ENCODE measurements at places on chromosomes 1 and 21.

DNA sequence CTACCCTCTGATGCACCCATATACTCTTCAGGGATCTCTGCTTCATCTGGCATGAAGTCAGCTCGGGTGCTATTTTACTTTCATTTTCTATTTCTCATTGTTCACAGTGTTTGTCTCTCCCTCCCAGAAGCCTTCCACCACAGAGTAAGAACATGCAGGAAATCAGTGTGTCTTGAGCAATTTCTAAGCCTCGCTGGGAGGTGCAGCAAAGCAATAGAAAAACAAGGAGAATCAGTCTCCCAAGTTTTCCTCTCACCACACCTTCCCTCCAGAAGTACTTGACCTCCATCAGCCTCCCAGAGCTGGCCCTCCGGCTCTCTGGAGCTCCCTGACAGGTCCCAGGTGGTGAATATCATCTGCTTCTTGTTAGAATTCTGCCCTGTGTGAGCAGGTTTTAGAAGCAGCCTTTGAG is 594.7 kb upstream of the CAMK1G start:
- no peak for DNase-seq

DNA sequence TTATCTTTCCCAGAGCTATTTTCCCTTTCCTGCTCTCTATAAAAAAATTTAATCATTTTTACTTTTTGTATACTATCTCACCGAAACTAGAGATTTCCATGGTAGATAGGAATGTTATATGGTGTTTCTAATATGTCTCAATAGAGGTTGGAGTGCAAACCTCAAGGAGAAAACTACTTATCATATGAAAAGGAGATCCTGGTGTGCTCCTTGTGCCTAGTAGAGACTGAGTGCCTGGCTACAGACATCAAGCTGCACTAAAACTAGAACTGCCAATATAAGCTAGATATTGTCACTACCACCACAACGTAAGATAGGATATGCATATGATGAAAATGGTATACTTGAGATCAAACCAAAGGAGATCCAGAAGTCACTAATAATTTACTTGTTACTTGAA is 67.0 kb downstream of the RGS18 start:
- DNase-seq: no peak

DNA sequence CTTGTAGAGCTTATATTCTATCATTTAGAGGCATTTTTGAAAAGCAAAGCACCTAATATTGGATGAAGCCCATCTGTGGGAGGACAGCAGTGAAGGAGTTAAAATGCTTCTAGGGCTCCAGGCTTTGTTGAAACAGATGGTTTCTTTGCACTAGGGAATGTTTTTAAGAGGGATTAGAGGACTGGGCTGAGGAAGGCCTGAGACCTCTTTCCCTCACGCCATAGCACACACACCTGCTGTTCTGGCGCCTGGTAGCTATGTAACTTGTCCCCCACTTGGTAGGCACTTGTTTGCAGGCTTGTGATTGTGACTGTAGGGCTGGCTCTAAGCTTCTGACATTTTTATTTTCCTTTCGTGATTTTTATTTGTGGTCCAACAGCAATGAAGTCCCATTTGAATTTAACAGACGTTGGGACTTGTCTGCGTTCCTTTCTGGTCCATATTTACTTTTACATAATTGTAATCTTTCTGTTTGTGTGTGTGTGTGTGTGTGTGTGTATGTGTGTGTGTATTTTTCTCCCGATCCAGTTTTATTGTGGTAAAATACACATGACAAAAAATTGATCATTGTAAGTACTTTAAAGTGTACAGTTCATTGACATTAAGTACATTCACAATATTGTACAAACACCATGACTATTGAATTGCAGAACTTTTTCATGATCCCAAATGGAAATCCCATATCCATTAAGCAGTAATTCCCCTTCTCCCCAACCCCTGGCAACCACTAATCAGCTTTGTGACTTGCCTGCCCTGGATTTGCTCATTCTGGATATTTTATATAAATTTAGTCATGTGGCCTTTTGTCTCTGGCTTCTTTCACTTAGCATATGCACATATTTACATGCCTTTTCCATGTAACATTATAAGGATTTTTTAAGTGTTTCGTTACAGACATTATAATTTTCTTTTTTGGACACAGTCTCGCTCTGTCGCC is 33.5 kb upstream of the MACF1 start:
- no peak for DNase-seq

- DNase-seq: no peak
Observed at GRCh38 chr1:178630417-178630816, 94.6 kb upstream of the RALGPS2 start.

DNA sequence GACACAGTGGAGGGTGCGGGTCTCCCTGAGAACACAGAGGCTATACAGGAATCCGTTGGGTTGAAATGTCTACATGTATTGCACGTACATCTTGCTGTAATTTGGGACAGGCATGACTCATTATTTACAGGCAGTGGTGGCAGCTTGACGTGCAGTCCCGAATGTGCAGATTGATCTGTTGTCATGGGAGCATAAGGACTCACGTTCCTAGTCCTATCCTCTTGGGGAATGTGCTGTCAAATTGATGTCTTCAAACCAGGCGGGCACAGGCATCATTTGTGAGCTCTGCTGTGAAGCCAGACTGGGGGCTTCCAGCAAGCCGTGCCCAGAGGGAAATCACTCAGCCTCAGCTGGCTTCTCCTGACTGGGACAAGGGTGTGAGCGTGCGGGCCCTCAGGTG is 40.5 kb downstream of the S100B start:
- no peak for DNase-seq

GRCh38 chr21:29102791-29103257 is 27.6 kb upstream of the MAP3K7CL start:
- DNase-seq: no peak

DNA sequence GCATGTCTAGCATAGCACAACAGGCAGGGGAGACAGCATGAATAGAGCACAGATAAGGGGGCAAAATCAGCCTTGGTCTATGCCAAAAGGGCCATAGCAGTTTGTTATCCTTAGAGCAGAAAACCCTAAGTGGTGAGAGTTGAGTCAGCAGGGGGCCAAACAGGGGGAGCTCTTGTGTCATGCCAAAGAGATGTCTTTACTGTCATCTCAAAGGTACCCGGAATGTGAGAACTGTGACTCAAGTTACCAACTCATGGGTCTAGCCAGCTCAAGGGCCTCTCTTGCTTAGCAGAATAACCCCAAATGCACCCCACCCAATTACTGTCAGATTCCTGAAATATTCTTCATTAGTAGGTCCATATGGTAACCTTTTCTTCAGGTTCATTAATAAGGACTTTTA is 45.9 kb upstream of the NRDC start:
- no peak for DNase-seq

GRCh38 chr1:241721011-241721410 is 68.9 kb downstream of the WDR64 start:
- DNase-seq: no peak

DNA sequence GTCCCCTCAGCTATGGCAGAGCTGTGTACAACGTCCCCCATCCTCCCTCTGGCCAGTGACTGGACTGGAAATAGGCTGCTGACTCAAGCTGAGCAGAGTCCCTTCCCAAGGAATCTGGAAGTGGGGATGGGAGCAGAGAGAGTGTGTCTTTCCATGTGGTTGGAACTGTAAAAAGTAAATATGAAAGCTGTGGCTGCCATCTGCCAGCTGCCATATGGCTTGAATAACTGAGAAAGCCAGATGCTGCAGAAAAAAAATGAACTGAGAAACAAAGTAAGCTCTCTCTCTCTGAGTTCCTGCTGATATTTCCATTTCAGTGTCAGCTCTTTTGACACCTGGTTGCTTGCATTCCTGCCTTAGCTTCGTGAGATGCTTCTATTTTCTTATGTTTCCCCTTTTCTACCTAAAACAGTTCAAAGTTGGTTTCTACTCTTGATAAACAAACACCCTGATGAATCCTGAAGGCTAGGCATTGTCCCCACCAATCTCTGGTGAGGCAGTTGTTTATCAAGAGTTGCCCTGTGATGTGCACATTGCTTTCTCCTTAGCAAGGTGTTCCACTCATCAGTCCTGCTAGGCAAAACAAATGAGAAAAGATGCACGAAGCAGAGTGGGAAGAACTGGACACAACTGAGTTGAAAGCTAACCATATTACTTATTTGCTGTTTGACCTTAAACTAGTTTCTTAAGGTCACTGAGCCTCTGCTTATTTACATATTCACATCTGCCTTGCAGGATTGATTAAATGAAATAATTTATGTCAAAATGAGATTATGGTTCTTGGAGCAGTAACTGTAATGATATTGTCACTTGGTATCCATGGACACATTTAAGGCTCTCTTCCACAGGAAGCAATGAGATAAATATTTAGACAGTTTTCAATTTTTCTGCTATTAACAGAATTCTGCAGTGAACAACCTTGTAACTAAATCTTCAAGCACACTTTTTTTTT is 16.6 kb upstream of the DR1 start:
- no peak for DNase-seq

DNA sequence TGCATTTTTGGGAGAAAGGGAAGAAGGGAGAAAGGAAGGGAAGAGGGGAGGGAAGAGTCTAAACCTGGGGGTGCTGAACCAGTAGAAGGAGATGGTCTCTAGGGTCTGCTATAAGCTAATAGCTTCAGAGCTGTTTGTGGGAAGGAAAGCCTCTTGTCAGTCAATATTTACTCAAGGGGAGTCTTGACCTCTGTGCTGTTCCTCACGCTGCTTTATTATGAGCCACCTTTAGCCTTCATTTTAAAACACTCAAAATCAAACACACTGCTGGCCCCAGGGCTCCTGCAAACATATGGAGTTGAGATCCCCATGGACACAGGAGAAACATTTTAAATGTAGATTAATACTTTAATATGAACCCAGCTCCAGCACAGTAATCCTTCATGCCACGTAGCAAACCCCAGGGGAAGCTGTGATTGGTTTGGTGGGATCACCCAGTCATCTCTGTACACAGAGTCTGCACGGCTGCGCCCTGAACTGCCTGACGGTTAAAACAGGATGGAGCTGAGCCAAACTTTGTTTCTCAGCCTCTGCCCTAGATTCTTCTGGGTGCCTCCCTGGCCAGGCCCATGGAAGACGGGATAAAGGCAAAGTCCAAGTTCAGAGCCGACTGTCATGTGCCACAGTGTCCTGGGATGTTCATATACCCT is 40.2 kb upstream of the VWA5B1 start:
- no peak for DNase-seq

DNA sequence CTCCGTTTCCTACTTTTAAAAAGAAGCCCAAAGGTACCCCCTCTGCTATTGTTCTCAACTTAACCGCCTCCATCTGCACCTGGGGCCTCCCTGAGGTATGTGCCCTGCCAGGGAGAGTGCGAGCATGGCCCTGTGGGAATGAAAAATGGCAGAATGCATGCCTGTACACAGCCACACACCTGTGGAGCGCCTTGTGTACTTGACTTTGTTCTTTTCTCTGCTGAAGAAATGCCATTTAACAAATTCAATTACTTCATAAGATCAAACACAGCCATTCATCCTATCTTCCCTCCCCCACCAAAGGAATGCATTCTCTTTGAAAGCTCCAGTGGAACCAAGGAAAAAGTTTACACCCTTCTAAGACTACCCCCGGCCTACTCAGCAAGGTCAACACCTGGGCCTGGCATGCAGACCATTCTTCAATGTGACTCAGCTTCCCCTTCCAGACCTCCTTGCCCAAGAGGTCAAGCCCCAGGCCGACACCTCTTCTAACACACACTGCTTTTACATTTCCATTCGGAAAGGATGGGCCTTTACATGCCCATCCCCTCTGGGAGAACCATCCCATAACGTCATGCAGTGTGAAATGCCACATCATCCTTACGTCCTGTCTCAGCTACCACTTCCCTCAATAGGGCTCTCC is 123.7 kb downstream of the SMYD2 start:
- DNase-seq: no peak

- no peak for DNase-seq
Observed at GRCh38 chr1:98034505-98034904, 113.7 kb upstream of the DPYD start.

GRCh38 chr1:81525085-81525484 is 275.6 kb upstream of the ADGRL2 start:
- DNase-seq: no peak

DNA sequence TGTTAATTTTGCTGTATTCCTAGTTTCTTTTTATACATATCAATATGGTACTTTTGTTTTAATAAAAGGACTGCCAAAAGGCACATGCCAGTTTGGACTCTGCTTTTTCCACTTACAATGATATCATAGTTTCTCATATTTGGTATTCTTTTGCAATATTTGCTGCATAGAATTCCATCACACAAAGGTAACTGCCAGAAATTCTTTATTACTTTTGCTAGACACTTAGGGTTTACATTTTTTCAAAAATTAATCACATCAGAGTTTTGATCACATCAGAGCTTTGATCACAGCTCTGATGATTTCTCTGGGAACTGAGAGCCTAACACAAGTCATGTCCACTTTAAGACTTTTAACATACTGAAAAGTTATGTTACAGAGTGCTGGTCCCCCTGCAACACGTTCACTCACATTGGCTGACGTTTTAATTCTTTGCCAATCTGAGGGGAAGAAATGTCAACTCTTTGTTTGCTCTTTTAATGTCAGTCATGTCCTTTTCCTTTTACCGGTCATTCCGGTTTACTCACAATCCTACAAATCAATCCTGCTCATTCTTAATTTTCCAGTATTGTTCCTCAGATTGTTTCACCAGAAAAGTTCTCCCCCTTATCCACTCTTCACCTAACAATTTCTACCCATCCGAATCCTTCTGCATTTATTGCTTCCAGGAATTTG is 1.1 kb upstream of the CD46 start:
- DNase-seq: no peak

- DNase-seq: no peak
Observed at GRCh38 chr1:203040513-203041275, 14.4 kb downstream of the PPFIA4 start.

- DNase-seq: no peak
Observed at GRCh38 chr21:30468900-30469714, 11.1 kb downstream of the KRTAP19-1 start.

DNA sequence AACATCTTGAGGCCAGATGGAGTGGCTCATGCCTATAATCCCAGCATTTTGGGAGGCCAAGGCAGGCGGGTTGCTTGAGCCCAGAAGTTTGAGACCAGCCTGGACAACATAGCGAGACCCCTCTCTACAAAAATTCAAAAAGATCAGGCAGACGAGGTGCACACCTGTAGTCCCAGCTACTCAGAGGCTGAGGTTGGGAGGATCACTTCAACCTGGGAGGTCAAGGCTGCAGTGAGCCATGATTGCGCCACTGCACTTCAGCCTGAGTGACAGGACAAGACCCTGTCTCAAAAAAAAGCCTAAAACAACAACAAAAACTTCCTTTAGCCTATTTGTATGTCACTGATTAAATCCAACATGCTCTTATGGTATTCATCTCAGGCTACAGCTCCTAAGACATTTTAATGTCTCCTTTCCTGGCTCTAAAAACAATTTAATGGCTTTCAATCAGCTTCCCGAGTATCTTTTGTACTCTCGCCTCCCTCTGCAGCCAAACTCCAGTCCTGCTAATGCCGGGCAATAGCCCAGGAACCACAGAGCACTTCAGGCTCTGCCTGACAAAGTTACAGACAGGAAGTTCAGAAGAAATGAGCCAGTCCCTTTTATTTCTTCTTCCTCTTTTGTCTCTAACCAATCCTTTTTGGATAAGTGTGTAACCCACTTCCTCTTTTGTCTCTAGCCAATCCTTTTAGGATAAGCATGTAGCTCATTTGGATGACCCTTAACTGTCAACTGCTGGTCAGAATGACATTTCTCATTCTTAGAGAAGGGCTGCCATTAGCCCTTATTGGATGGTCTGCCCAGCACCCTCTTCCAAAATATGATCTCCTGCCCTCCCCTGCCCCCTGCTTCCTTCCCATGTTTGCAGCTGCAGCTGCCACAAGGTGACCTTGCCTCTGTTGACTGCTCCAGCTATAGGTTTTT is 6.6 kb upstream of the DOP1B start:
- no peak for DNase-seq

All from ascending aorta (tissue), 2 donors.